HCT116 (cell line): ENCODE measurements at places on chromosomes 11 and 22.
A peak's percentile ranks its signal among the peaks of the same experiment; 100 is the strongest.

DNA sequence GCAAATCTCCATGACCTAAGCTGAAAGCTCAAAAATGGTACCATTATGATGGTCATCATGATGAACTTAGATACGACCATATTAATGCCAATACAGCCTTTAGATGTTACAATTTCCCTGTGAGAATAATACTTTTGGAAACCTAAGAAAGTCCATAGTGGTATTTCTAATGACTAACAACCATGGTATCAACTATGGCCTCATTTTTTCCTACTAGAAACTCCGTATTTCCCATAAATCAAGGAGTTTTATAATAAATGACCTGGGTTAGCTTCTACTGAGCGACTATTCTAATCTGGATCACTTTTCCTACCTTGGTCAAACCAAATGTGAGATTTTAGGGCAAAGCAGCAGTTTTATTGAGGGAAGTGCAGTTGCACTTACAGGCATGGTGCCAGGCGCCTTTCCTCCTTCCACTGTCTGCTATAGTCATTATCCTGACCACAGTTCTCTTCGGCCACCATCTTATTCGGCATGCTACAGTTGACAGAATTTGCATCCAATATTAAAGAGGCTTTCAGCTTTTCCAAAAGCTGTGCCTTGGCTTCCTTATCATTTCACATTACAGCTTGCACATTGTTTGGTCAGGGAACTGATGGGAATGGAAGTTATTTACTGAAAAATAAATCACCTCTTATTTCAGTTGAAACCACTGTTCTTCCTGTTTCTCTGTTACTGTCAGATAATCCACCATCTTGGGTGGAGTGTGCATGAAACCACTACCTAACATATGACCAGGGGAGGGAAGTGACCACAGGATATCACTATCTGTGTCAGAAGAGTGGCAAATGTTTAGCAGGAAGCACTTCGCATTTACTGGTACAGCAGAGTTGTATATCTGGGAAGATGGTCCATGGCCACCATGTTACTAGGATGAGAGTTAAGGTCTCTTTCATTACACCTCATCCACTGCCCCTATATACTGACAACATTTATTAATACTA, 74.5 kb upstream of the PICALM start:
- DNase-seq: no peak

DNA sequence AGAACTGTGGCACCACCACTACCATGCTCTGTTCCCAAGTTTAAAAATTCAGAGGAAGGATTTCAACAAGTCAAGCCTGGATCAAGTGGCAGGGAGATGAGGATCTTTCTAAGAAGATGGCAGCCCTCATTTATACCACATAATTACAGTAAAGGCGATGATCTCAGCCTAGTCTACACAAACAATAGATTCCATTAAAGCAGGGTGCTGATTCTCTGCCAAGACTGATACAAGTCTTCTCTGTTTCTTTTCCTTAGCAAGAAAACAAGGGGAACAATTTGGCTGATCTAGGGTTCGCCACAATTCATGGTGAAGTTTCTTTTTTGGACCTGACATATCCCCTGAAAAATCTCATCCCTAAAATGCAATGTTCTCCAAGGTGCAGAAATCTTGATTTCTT, 73.9 kb downstream of the PPFIBP2 start:
- no peak for DNase-seq

GRCh38 chr11:65102142-65103095, 6.4 kb downstream of the VPS51 start:
- no peak for DNase-seq

- no peak for DNase-seq
Measured at GRCh38 chr11:116472651-116473050, 300.1 kb downstream of the BUD13 start.

DNA sequence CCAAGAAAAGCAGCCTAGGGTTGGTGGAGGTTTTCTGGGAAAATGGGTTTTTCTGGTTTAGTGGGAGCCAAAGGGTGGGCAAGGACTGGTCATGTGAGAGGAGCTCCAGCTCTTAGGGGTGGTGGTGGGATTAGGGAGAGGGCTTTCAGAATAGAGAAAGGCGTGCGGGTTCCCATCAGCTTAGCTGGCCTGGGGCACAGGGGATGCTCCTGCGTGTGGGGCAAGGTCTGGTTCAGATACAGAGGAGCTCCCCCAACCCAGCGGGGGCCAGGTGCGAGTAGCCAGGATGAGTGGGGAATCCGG, 644 bp downstream of the TMEM134 start:
- DNase-seq: no peak

- no peak for DNase-seq
Measured at GRCh38 chr11:70326365-70326811, 55.9 kb downstream of the PPFIA1 start.

DNA sequence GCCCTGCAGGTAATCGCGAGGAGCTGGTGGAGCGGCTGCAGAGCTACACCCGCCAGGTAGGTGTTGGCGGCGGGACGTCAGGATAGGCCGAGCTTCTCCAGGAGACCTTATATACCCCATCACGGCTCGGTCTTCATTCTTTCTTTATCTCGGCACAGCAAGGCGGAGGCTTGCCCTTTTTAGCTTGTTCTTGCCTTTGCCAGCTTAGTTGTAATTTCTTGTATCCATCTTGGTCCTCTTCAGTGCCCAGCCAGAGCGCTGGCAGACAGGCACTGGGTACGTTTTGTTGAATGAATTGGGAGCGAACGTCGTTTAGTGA, 459 bp downstream of the SF3B2 start:
- DNase-seq: no peak

GRCh38 chr11:15662285-15662684, 547.6 kb downstream of the INSC start:
- no peak for DNase-seq

DNA sequence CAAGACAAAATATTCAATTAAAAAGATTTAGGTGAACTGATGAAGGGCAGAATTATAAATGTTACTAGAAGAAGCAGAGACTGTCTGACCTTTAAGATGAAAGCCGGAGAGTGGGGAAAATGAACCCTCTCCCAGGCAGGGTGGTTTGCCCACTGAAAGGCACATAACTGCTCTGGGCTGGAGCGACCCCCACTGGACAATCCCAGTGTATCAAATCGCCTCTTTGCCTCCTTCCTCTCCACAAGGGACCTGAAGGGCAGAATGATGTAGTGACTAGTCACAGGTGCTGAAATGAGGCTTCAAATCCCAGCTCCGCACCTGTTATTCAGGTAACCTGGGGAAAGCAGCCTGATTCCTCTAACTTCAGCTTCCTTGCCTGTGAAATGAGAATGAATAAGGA, 69.0 kb downstream of the EFCAB6 start:
- no peak for DNase-seq

GRCh38 chr11:69320756-69321741, 27.1 kb downstream of the MYEOV start:
- no peak for DNase-seq

GRCh38 chr22:17795661-17796548, 21.6 kb upstream of the BID start:
- no peak for DNase-seq

DNA sequence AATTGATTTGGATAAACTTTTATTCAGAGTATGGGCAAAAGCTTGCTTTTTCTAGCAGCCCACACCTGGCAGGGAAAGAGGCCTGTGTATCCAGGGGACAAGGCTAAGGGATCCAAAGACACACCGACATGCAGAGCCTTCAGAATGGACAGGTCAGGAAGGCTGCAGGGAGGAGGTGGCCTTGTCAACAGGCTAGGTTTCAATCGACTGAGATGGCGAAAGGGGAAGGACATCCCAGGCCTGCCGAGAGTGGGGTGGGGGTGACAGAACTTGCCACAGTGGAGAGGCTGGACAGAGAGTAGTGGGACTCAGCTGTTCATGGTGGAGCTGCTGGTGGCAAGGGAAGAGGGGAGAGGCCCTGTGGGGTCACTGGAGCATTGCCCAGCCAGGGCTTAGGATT, 5.3 kb upstream of the SLC39A13 start:
- DNase-seq: no peak

DNA sequence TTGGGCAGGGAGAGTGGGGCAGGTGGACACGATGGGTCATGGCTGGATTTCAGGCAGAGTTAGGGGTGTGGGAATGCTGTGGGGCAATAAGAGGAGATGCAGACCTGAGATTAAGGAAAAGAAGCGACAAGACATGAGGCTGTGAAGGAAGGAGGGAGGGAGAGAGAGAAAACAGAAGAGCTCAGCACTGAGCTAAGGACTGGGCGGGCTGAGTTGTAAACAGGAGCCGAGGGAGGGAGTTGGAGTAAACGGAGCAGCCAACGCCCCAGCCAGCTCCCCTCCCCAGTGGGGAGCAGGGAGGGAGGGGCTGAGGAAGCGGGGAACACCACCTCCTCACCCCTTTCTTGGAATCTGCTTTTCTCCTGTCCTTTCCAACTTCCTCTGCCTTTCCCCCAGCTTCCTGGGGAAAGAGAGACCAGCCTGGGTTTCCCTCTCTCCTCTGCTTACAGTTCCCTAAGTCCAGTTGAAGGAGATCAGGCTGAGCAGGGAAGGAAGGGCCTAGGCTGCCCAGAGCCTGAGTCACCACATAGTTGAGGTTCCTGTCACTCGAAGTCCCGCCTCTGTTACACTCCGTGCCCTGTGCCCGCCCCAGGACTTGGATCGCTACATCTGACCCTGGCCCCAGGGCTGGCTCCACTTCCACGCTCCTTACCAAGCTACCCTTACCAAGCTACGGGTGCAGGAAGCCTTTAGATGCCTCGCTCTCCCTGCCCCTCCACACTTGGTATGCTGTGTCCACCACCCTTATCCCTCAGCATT, 6.7 kb upstream of the AHNAK start:
- peak; percentile 91 for DNase-seq

GRCh38 chr22:33789690-33790253, 130.5 kb downstream of the LARGE1 start:
- DNase-seq: no peak

GRCh38 chr11:113458189-113458588, 17.0 kb downstream of the DRD2 start:
- no peak for DNase-seq

- peak; percentile 23 for DNase-seq
Measured at GRCh38 chr11:107769189-107769588, 57.3 kb upstream of the SLN start.

GRCh38 chr11:10114593-10115404, 179.2 kb downstream of the SBF2 start:
- DNase-seq: no peak

DNA sequence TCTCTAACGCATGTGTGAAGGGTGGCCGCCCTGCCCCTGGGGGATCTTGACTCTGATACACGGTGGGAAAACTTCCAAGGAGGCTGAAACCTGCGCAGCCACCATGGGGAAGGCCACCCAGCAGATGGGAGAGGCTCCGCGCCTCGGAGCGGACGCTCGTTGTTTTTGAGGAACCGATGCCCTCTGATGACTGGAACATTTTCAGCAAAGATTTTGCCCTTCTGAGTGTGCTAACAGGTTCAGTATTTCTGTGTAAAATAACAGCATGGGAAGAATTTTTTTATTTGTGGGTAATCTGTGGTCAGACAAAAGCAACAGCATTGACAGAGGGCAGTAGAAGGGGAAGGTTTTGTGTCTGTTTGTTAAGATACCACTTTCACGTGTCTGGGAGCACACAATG, 16.7 kb downstream of the MB start:
- DNase-seq: no peak

- DNase-seq: no peak
Measured at GRCh38 chr22:44847380-44847779, 95.0 kb downstream of the ARHGAP8 start.

- no peak for DNase-seq
Measured at GRCh38 chr11:102891736-102892135, 17.0 kb upstream of the MMP12 start.

- no peak for DNase-seq
Measured at GRCh38 chr22:48635816-48636215, 1191.9 kb downstream of the BRD1 start.

DNA sequence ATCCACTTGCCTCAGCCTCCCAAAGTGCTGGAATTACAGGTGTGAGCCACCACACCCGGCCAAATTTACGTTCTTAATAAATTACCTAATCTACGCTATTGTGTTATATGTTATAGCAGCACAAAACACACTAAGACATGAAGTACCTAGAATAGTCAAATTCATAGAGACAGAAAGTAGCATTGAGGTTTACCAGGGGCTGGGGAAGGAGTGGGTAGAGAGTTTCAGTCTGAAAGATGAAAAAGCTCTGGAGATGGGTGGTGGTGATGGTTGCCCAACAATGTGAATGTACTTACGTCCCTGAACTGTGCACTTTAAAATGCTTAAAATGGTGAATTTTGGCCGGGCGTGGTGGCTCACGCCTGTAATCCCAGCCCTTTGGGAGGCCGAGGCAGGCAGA, 65.7 kb upstream of the NUP50 start:
- DNase-seq: no peak

GRCh38 chr11:104053743-104054478, 17.5 kb downstream of the DDI1 start:
- DNase-seq: no peak

DNA sequence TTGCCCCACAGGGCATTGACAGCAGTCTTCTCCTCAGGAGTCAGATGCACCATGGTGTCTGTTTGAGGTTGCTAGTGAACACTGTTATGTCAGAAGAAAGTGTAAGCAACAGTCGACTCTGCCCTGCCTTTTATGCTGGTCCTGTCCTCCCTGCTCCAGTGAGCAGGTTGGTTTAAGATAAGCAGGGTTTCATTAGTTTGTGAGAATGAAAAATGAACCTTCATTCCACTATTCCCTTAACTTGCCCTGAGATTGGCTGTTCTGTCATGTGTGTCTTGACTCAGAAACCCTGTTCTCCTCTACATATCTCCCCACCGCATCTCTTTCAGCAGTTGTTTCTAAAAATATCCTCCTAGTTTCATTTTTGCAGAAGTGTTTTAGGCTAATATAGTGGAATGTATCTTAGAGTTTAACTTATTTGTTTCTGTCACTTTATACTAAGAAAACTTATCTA, at the start of gene HBD:
HBD (minus strand) TSS at position 103 of the 454 bp plus-strand sequence; CDS start at position 53, 50 bp downstream.
- DNase-seq: no peak

DNA sequence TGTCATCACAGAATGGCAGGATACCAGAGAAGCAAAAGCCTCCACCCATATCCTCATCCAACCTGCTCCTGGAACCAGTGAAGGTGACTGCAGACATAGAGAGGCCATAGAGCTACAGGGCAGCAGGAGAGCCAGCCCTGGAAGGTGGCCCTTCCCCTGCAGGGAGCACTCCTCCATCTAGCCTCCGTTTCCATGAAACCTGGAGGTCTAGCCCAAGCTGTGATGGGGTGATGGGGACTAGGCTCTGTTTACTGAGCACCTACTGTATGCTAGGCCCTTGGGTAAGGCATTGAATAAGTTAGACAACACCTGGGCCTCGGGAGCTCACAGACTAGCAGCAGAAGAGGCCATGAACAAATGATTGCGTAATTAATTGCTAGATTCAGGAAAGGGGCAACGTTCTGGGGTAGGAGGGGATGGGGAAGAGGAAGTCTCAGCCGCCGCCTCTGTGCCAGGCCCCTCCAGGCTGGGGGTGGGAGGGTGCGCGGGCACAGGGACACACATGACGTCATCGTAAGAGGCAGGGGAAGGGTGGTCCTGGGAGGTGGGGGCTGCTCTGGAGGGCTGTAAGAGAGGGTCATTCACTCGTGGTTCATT, 784 bp upstream of the SYNGR1 start:
- DNase-seq: no peak
